ENCODE measurements at places on chromosomes 2 and 18.

DNA sequence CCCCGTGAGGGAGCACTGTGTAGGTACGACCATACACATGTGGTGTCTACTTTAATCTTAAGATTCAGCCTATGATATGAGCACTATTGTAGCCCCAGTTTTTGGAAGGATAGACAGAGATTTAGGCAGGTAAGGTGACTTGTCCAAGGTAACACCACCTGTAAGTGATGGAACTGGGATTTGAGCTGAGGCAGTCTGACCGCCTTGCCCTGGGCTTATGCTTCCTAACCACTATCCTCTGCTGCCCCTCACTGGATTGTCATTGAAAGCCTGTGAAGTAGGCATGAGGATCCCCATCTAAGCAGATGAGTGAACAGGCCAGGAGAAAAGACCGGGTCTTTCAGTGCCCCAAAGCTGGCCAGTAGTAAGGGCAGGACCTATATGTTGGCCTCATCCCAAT lies 343.8 kb downstream of the CYRIA start:
- DNase-seq = no peak

DNA sequence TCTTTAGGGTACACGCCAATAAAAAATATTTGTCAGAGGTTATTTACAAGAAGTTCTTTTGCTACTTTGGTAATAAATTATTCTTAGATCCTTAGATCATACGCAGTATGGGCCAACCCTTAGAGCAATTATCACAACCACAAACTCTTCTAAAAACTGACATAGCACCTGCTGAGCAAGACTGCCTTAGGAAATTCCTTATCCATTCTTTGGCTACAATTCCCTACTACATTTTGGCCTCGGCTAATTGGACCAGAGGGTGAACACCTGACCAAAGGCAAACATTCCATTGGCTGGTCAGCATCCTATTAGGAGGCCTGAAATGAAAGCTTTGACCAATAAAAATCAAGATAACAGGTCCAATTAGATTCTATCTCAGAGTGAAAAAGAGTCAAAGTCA lies 147.6 kb upstream of the CCDC68 start:
- DNase-seq = no peak

GRCh38 chr18:37265382-37265781 lies 300.2 kb downstream of the CELF4 start:
- DNase-seq = no peak

DNA sequence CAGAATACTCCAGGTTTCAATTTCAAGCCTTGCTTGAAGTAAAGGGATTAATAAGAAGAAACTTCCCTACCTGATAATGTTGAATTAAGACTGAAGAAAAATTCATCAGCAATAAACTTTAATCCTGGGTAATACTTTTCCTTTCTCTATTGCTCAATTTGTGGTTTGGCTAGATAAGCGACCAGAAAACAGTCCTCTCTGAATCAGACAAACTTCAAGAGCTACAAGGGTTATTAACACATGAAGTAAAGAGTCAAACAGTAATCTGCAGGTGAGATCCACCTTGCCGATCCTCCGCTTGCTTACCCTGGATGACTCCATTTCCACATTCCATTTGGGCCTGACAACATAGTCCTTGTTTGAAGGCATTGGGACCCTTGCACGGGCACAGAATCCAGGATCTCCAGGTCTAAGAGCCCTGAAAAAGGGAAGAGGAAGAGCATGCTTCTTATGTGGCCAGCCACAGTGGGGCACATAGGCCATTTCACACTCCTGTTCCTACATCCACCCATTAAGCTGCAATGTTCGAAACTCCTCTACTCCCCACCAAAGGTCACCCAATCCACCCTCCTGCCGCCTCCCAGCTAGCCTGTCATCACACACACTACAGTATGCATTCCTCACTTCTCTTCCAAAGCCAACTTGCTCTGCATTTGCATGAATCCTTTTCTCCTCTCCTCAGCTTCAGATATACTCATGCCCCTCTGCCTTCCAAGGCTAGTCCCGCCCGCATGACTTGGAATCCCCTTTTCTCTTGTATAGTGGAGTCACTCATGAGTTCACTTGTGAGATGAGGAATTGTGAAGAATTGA lies 39.8 kb downstream of the IWS1 start:
- no peak for DNase-seq

- DNase-seq = no peak
Measured at GRCh38 chr18:32280188-32280783, 90.4 kb downstream of the MEP1B start.

DNA sequence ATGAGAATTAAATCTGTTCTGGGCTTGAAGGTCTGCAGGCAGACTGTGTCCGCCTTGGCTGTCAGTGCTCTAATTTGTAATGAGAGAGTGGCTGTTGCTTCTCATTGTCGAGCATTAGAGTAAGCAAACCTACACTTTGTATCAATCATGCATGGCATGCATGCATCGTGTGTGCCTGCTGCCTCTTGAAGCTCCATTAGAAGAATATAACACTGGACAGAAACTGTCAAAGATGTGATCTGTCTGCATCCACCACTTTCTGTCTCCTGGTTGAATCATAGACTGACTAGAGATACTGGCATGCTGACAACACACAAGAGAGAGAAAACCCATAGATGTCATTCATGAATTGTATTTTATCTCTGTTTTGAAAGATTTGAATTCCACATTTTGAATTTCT lies 275.0 kb upstream of the NXPH2 start:
- no peak for DNase-seq

DNA sequence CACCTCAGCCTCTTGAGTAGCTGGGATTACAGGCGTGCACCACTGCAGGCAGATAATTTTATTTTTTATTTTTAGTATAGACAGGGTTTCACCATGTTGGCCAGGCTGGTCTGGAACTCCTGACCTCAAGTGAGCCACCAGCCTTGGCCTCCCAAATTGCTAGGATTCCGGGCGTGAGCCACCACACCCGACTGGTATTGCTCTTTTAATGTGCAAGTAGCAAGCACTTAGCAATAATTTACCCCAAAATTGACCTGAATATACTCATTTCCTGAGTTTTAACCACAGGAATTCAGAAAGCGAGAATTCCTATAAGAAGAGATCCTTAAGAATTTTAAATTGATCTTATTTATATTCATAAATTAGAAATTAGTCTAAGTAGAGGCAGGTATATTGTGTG lies 169.1 kb downstream of the CDH2 start:
- DNase-seq = no peak

DNA sequence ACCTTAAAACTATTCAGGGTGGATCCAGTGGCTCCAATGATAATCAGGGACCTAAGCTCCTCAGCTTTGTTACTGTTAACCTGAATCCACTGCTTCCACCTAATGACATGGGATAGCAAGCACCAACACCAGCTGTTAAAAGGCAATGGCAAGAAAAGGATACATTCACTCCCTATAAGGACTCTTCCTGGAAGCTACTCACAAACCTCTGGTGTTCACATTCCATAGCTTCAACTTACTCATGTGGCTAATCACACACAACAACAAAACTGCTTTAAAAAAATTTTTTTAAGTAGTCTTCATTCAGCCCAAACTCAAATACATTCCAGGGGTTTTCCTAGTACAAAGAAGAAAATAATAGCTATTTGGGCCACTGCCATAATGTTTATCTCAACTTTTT lies 24.5 kb downstream of the ROCK2 start:
- no peak for DNase-seq

DNA sequence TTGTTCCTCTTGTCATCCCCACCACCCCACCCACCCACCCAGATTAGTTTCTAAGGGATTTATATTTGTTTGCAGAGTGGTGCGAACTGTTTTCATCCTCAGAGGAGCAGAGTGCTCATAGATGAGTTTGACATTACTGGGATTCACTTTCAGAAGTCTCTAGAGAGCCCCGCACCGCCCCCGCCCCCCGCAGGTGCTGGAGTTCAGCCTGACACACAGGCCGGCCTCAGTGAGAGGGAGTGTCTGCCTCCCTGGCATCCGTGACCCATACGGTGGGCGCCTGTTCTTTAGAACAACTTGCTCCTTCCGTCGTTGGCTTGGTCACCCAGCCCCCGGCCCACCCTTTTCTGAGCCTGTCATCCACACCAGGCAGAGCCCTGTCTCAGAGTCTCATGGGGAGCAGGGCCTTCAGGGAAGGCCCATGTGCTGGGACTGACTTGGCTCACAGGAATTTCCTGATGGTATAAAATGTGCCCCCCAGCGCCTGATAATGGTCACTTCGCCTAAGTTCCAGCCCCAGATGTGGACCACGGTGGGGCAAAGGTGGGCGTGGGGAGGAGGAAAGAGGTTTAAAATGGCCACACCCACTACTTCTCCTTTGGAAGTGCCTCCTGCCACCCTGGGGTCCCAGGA lies 44.3 kb downstream of the HPCAL1 start:
- no peak for DNase-seq

GRCh38 chr18:35075132-35075531 lies 33.9 kb downstream of the MAPRE2 start:
- no peak for DNase-seq

DNA sequence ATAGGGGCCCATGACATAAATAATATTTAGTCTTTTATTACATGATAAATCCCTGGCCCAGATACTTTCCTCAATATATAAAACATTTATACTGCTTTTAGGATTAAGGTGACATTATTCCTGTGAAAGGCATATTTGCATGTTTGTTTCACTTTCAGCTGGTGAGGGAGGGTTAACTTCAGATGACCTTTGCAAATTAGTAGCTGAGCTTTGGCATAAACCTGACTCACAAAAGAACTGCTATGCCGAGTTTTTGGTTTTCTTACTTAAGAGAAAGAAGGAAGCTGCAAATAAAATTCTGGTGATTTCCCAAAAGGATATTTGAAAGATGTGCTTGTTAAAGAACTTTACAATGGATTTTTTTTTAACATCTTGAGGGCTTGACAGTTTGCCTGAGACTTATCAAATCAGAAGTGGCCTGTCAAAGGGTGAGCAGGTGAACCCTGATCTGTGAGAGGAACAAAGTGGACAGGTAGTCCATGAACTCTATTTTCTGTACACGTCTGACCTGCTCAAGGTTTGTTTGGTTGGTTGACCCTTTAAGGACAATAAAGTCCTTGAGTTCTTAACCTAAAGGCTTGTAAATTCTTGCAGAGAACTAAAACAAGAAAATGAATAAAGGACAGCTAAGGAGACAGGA lies 93.5 kb downstream of the FAM124B start:
- no peak for DNase-seq

DNA sequence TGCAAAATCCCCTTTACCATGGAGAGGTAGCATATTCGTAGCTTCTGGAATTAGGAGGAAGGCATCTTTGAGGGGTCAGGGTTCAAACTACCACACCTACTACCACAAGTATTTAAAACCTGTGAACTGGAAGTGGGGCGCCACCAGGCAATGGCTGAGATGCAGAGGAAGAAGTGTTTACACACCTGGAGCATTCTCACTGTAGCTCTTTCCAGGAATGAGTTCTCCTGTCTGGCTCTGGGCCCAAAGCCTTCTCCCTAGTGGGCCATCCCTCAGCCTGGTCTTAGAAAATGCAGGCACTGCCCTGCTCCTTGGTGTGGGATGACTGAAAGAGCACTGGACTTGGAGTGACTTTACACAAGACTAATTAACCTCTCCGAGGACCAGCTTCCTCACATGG lies 30.7 kb upstream of the FOXI3 start:
- DNase-seq = no peak

GRCh38 chr2:169803480-169803879 lies 4.8 kb downstream of the SSB start:
- no peak for DNase-seq

DNA sequence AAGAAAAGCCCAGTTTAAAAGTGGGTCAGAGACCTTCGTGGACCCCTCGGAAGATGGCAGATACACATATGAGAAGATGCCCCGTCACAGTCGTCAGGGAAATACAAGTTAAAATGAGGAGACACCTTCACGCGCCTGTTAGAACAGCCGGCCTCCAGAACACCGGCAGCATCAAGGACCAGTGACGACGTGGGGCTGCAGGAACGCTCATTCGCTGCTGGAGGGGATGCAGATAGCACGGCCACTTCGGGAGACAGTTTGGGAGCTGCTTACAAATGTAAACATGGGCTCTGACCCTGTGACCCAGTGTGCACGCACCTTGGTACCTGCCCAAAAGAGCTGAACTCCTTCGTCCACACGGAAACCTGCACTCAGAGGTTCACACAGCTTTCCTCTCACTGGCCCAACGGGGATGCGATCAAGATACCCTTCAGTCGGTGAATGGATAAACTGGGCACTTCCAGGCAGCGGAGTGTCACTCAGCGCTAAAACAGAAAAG lies 83.7 kb upstream of the CTDP1 start:
- DNase-seq = no peak

GRCh38 chr2:54497763-54498680 lies 41.9 kb downstream of the SPTBN1 start:
- DNase-seq = no peak

DNA sequence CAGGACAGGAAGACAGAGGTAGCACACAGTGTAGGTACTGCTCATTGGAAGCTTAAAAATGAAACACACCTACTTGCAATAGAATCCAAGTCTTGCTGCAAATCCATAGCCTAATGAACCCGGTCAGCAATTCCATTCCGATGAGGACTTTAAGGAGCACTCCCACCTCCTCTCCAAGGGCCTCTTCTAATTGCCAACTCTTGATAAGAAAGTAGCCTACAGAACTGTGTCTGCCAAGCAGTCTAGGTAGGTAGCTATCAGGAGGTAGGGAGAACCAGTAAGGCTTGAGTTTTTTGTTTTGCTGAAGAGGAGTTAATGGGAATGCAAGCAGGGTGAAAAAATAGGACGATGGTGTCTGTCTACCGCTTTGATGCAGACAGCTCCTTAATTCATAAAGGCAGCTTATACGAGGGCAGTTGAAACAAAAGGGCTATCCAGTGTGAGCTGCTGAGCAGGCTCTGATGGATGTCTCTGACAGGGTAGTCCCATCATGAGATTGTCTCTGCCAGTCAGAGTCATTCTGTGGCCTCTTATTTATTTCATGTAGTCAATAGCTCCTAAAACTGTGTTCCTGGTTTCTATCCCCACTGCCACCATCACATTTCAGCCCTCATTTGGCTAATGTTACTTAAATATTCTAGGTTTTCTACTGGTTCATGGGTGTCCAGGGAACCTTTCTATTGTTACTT lies 155.6 kb upstream of the DNMT3A start:
- DNase-seq = no peak

DNA sequence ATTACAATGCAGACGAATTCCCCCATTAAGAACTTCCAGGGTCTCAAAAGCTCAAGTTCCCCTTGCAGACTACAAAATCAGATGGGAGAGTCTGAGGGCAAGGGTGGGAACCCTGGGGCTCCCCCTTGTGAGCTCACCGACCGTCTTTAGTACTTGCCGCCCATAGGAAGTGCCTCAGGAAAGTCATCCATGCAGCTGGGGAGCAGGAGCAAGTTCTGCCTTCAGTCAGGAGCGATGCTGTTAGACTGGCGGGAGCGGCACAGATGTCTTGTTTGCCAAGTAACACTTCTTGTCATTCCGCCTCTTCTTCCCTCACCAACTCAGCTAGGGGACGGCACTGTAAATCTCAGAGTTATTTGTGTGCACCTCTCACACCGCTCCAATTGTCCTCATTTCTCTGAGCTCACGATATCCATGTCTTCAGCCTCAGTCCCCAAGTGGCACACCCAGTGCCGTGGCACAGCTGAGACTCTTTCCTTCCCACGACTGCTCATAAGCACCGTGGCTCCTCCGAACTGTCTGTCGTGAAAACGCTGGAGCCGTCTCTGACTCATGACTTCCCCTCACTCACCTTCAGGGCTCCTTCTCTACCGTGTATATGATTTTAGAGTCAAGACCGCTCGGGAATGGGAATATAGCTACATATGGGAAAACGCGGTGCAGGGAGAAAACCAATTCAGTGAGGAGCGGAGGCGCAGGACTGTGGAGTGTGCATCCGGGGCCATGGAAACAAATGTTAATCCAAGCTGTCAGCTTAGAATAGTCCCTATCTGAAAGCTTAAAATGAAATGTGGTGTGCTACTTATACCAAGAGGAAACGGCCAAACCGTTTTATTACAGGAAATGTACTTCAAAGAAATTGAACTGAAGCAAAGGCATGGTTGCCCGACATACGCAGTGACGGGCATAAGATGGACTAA lies 34.0 kb downstream of the UXS1 start:
- peak; percentile 64 for DNase-seq
